HuH-7 (cell line): ENCODE measurements at places on chromosomes 12 and 14.

DNA sequence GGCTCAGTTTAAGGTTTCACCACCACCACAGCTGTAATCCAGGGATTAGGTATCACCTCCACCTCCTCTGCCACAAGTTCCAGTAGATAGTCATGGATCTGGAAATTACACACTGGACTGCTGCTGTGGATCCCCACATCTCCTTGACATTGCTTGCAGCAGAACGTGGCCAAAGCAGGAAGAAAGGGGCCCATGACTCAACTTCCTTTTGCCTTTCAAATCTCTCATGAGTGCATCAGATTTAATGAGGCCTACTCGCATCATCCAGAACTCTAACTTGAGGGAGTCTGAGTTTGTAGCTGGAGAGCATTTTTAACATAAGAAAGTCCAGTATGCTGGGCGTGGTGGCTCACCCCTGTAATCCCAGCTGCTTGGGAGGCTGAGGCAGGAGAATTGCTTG lies 29.2 kb upstream of the TMED10 start:
- no peak for DNase-seq

DNA sequence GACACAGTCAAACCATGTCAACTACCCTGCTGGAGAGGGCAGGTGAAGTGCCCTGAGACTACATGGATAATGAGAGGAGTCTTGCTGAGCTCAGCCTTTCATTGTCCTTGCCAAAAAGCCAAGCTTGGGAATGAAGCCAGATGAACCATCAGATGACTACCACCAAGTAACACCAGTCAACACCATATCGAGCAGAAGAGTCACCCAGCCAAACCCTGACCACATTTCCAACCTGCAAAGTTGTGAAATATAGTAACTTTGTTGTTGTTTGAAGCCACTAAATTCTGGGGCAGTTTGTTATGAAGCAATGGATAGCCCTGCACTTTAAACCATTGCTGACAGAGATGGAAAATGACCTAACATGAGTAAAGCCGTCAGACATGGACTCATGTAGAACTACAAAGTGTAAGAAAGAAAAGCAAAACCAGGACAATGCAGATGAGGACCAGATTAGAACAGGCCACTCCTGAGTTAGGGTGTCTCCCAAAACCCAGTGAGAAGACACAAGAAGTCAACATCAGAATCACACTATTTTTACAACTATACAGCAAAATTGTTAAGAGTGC lies 12.5 kb upstream of the CRADD start:
- no peak for DNase-seq

- DNase-seq, result no peak
Observed at GRCh38 chr12:48958049-48958388, 732 bp upstream of the ARF3 start.

- DNase-seq, result no peak
Observed at GRCh38 chr14:31320216-31320615, 100.1 kb downstream of the HEATR5A start.

- no peak for DNase-seq
Observed at GRCh38 chr14:33634631-33635030, 316.2 kb downstream of the EGLN3 start.

GRCh38 chr14:92122351-92122677 lies 545 bp downstream of the CPSF2 start:
- no peak for DNase-seq

- DNase-seq, result peak; percentile 36
Observed at GRCh38 chr12:111685322-111685810, 390 bp downstream of the BRAP start.

- no peak for DNase-seq
Observed at GRCh38 chr14:98957211-98958047, 314.6 kb downstream of the BCL11B start.

- DNase-seq, result no peak
Observed at GRCh38 chr12:4978737-4979136, 64.9 kb upstream of the KCNA5 start.

DNA sequence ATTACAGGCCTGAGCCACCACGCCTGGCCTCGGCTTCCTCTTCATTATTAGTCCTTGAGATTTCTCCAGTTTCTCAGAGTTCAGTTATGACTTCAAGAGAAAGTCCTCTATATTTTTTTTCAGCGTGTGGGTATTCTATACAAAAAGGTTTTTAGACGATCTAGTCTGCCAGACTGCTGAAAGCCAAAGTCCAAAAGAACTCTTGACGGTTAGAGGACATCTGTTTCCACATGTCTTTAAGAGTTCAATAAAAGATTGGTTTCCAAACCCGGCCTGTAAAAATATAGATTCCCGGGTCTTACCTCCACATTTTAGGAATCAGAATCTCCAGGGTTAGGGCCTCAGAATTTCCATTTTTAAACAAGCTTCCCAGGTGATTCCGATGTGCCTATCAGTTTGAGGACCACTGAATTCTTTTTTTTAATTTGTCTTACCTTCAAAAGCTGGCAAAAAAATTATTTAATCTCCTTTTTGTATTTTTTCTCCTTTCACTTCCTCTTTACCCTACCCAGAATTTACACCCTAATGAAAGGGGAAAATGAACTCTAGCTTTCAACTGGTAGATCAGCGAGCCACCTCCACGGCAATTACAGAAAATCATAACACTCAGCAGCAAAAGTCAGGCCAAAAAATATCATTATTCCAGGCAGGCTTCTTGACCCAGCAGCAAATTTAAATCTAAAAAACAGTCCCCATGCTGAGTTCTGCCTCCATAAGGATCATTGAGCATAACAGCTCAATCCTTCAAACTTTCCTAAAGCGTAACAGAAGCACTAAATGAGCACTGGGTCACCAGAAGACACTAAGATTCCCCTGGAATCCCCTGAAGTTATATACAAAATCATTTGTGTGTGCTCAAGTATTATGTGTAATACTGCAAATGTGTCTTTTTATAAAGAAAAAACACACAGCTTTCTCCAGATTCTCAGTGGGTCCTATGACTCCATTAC lies 8.7 kb downstream of the NT5DC3 start:
- DNase-seq, result no peak
